ENCODE measurements at places on chromosomes 5 and 9. TPM values are rescaled to one million over a fixed set of nuclear protein-coding genes. Genes with fewer than 3 reads are reported as not detected.

Gene SPATA31A3
- not detected for total RNA-seq

Gene TRPM3
- 3.1 TPM for total RNA-seq

Gene LTC4S
- 0.19 TPM for total RNA-seq

Gene HTR1A
- not detected for total RNA-seq

Gene ABLIM3
- total RNA-seq, result 22.8 TPM

Gene FUT7
- total RNA-seq, result not detected

Gene IL33
- 383 TPM for total RNA-seq

All from regular cardiac myocyte (primary cell).